ENCODE measurements at places on chromosomes 7 and 10.

DNA sequence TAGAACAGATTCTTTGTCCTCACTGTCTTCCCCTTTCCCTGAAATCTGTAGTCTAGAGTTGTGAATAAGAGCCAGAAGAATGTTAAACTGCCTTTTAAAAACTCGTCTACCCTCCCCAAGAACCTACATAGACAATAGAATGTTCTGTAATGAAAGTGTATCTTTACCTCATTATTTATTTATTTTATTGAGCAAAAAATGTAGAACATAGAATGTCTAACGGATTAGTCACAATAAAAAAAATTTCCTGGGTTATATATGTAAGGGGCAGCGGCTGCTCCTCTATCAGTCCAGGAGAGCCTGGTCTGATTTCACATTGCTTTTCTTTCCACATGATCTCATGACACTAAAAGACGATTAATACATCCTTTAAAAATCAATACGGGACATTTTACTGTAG, 135.7 kb downstream of the SDK1 start:
- DNase-seq = peak; percentile 96

DNA sequence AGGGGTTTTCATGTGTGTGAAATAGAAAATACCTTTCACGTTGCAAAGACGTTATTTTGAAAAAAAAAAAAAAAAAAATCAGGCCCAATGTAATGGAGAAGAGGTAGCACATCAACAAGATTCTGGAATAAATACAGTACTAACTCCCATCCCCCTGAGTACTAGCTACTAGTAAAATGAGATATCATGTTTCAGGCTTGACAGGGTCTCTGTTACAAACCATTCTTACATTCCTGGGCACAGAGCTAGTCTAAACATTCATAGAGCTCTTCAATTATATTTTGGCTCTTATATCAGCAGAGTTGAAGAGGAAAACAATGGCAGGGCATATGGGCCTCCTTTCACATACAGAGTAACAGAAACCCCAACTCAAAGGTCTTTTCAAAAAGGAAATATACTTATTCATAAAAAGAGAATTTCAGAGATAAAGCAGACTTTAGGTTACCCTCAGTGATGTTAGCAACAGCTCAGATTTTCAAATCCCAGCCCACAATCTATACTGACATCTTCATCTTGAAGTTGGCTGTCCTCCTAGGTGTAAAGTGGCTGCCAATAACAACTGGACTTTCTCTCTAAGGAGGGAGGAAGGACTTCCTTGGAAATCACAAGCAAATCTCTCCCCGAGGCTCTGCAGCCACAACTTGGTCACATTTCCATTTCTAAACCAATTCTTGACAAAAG, 18.6 kb downstream of the C7orf33 start:
- peak; percentile 38 for DNase-seq

DNA sequence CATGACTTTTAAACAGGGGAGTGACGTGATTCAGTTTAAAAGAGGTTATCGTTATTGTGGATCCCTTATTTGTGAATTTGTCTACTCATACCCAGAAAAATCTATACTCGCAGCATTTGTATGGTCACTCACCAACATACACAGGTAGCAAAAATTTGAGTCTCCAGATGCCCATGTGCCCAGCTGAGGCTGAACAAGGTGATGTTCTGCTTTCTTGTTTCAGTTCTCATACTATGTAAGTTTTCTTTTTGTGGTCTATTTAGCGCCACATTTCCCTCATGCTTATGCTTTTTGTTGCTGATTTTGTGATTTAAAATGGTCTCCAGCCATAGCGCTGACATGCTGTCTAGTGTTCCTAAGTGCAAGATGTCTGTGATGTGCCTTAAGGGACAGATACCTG, 312.9 kb upstream of the SEMA3A start:
- no peak for DNase-seq

DNA sequence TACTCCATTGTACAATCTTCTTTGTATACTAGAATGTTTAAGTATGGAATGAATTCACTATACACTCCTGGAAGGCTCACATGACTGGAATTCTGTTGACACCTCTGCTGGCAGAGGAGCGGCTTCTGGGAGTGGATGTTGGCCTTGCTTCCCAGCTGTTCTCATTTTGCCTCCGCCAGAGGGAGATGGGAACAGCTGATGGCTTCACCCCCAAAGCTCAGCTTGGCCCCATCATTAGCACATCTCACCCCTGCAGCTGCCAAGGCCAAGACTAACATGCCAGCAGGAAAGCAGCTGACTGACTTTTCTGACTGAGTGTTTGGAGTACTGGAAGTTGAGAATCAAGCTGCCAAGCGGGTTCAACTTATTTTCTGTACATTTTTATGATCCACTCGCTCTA, 15.1 kb downstream of the ADAM12 start:
- peak; percentile 43 for DNase-seq

- DNase-seq = no peak
These were observed 1.3 kb upstream of the NPM3 start for GRCh38 chr10:101784558-101784957.

DNA sequence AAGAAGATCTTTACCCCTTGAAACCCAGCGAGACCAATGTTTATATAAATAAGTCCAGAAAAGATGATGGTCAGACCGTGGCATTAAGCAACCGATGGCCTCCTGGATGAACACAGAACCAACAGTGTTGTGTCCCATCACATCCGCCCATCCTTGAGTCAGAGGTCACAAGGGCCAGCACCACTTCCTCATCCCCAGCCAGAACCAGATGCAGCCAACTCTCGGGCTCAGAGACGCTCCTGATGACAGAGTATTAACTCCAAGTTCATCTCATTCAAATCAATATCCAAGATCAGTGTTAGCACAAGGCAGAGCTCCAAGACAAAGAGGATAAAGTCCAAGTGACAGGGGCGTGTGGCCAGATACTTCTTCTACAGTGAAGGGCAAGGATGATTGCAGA, 63.5 kb downstream of the FAM53B start:
- DNase-seq = no peak

- peak; percentile 53 for DNase-seq
These were observed 127.9 kb upstream of the STK17A start for GRCh38 chr7:43454936-43455518.

- peak; percentile 73 for DNase-seq
These were observed 84.7 kb downstream of the MAPK8 start for GRCh38 chr10:48390933-48391845.

GRCh38 chr10:132510174-132510611, 27.4 kb upstream of the INPP5A start:
- no peak for DNase-seq

DNA sequence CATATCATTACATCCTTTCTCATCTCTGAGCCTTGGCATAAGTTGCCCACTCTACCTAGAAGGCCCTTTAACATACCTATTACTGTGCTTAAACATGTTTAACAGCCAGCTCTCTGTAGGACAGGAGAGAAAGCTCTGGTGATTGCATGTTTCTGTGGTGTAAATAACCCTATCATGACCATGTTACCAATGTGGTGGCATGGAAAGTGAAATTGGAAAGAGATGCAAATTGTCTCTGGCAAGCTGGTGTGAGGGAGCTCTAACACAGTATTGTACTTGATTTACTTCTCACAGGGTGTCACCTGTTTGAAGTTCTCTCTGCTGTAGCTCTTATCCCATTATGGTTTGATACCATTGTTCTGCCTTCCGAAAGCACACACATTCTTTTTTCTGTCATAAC, 231.8 kb upstream of the DKK1 start:
- no peak for DNase-seq

DNA sequence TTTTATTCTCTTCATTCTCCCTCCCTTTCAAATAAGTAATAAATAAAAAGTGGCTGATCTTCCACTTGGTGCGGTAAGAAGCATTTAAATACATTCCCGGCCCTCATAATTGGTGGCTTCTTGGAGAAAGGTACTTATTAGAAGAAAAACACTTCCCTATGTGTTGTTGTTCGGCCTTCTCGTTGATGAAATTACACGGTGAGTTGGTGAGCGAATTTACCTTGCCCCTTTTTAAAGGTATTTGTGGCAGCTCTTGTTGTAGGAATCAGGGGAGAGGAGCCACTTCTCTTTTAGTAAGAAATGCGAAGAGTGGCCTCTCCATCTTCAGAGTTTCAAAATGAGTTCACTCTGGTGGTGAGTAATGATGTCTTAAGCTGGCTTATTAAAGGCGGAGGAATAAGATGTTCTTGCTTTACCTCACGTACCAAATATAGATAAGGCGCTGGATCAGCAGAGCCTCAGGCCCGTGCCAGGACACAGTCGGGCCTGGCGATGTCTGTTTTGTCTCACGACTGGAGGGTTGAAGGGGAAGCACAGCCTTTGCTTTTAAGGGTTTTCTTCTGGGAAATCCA, 135.9 kb downstream of the CUX1 start:
- peak; percentile 67 for DNase-seq

DNA sequence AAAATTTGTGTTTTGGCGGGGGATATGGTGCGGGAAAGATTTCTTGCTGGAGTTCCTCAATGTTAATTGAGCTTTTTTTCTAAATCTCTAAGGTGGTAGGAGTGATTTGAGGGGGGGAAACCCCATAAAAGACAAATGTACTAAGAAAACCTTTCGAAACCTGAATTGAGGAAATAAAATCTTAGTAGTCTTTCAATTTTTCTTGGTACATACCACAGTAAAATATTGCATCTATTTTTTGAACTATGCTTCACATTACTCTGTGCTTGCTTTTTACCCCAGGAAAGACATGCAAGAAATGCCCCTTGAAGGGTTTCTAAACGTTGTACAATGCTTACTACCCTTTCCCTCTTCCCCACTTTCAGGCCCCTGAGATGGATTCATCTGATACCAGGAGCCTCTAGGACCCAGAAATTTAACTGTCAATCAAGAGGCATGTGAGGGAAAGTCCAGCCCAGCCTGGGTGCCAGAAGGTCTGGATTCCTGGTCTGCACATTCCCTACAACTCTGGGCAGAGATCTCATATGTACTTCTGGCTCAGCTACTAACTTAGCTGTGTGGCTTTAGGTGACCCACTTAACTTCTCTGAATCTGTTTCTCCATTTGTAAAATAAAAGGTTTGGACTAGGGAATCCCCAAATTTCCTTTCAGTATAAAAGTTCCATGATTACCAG, 5.8 kb upstream of the PDCD4 start:
- peak; percentile 25 for DNase-seq

All from fibroblast of skin of back (primary cell).